Kidney capillary endothelial cell (primary cell): ENCODE measurements at places on chromosomes 3 and 15.

DNA sequence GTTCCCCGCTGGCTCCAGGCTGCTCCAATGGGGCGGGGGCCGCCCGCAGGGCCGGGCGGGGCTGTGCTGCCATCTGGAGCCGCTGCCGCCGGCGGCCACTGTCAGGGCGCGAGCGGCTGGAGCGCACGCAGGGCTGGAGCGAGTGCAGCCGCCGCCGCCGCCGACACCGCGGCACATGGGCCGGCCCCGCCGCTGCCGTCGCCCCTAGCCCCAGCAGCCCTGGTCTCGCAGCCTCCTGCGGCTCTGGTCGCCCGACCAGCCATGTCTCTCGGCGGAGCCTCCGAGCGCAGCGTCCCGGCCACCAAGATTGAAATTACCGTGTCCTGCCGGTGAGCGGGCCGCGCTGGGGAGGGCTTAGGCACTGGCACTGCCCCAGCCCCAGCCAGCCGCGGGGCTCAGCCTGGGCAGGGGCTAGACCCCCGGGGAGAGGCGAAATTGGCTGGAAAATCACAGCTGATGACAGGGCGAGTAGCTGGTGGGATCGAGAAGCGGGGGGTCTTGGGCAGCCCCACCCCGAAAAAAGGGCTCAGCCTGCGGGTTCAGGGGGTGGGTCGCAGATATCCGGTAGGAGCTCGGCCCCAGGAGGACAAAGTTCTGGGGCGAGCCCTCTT lies at the start of gene CPNE9:
Gene CPNE9, plus strand, starts transcription at position 98 of the 611 bp plus-strand sequence. Its CDS starts 164 bp downstream, at position 262.
- no peak for DNase-seq

DNA sequence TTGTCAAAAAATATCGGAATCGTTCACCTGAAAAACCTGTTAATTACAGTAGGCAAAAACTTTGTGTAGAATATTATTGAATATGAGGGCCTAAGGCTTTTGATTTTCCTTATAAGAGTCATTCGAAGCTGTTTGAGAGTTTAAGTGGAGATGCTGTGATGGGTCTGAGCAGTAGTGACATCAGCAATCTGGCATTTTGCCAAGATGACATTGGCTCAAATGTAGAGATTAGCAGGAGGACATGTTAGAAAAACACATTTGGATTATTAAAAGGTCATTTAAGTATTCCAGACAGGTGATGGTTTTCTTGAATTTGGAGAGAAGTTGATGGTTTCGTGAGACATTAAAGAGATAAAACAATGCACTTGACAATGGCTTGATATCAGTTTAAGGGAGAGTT lies 12.9 kb downstream of the OR5AC2 start:
- no peak for DNase-seq

DNA sequence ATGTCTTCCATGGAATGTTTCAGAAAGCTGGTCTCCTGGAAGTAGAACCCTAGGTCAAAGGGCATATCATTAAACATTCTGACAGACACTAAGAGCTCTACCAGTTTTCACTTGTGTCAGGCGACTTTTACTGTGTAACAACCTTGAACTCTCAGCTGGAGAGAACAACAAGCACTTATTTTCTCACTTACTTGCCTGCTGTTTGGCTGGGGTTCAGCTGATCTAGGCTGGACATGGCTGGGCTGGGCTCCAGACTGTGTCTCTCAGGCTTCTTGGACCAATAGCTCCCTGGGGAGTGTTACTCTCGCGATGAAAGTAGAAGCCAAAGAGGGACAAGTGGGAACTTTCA lies 527.3 kb downstream of the SHQ1 start:
- DNase-seq = no peak

GRCh38 chr15:64681424-64682024 lies 93.9 kb downstream of the RBPMS2 start:
- DNase-seq = peak; percentile 37

GRCh38 chr15:61173899-61174689 lies 55.0 kb downstream of the RORA start:
- DNase-seq = peak; percentile 45

DNA sequence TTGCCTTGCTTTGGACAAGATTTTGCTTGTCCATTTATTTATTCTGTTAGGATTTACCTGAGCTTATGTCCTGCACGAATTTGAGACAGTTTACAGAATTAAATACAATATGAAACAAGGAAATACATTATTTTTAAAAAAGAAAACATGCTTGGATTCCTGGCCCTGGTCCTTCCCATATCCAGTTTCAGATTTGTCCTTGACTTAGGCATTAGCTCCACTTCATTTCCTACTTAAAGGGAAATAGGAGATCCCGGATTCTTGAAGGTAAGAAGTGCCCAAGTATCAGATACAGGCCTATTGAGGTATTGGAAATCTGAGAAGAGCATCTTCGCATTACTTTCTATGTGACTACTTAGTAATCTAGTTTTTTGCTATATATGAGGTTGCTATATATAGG lies 672.0 kb downstream of the SI start:
- DNase-seq = no peak

GRCh38 chr15:57780471-57780870 lies 74.0 kb downstream of the POLR2M start:
- no peak for DNase-seq

GRCh38 chr3:61780016-61780415 lies 218.6 kb downstream of the PTPRG start:
- DNase-seq = no peak

- no peak for DNase-seq
Observed at GRCh38 chr3:167253037-167253436, 127.1 kb downstream of the ZBBX start.
